Activated naive CD4-positive, alpha-beta T cell treated with anti-CD3 and anti-CD28 coated beads for 36 hours (primary cell): ENCODE measurements at places on chromosomes 2 and 18. TPM values are rescaled to one million over a fixed set of nuclear protein-coding genes. Genes with fewer than 3 reads are reported as not detected.

ATG9A gene
- total RNA-seq: 26.0 TPM

DNA sequence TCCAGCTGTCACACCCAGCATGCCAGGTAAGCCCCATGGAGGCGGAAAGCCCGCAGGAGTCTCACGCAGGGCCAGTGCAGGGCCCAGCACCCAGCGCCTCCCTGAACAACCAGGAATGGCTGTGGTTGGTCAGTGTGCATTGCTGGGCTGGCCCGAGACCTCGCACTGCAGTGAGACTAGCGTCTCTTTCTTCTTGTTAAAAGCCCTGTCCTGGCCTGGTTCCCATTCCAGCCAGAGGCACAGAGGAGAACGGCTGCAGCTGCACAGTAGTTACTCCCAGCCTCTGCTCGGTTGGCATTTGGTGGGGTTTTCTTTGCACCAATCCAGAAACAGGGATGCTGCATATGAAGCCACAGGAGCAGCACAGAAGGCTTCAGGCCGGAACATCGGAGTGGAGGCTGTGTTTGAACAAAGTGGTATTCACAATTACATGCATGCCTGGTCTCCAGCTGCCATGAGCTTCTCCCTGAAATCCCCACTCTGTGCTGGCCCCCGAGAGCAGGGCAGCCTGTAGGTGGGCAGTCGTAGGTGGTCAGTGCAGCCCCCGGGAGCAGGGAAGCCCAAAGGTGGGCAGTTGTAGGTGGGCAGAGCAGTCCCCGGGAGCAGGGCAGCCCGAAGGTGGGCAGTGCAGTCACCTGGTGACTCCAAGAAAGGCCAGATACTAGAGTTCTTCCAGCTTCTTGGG, 163.7 kb upstream of the PXDN start:
- no peak for DNase-seq

GRCh38 chr2:148167241-148167766, 146.4 kb downstream of the MBD5 start:
- DNase-seq: no peak

DNA sequence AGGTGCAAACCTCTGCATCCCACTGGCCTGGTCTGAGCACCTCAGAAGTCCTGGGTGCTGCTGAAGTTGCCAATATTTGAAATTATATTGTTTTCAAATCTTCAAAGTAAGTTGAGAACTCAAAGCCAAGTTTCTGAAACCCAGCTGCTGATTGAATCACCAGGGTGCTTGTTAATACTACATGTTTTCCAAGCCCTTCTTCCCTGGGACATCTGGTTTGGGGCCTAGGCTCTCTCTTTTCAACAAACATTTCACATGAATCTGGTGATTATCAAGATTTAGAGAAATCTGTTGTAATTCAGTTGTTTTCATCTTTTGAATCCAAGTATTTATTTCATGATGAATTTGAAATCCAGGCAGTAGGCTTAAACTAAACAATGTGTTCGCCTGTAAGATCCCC, 24.4 kb downstream of the MLPH start:
- DNase-seq: no peak

DNA sequence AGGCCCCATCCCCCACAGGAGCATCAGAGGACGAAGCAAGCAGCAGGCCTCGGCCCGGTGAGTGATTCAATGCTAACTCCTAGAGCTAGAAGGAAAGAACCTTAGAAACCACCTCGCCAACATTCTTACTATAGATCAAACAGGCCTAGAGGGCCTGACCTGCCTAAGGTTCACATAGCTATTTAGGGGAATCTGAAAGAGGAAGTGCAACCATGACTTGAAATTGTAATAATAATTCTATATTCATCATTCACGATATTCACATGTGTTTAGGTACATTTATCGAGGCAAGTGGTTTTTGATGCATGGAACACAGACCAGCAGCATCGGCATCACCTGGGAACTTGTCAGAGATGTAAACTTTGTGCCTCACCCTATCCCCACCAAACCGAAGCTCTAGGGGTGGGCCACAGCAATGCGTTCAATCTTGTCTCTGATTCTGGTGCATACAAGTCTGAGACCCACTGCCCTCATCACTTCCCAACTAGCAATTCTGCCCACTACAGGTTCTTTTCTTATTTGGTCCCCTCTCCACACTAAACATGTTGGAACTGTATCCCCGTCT, 78.0 kb upstream of the DNMT3A start:
- DNase-seq: no peak

DNA sequence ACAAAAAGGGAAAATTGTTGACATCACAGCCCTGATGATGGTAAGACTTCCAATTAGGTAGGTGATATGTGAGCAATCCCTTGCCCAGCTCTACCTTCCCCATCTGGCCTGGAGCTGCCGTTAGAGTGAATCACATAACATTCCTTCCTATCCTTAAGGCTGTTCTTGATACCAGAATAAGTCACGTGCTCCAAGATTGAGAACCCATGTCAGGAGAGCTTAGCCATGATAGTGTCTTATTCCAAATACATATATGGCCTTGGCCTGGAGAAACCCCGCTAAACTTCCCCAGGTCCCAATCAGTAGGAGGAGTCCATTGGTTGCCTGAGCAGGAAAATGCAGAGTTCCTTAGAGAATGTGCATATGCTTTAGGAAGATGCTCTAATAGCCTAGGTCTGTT, 70.0 kb upstream of the ACVR2A start:
- DNase-seq: no peak

GRCh38 chr18:7619676-7620075, 52.6 kb downstream of the PTPRM start:
- DNase-seq: no peak

GRCh38 chr2:210337159-210337558, 22.2 kb upstream of the MYL1 start:
- DNase-seq: no peak

DNA sequence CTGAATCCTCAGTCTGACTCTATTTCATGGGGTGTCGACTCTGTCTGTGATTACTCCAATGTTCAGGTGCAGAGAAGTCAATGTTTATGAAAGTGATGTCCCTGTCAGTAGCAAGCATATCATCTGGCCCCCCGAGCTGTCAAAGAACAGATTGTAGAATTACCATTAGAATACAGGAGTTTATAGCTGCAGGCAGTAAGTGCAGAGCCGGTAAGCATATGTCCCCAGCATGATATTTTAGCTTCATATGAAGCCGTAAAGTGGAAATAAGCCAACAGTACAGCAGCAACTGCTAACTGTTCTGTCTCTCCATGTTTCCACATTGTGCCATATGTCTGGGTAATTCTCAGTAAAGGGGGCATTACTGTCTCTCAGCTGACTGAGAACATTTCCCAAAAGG, 541.8 kb downstream of the SOX11 start:
- DNase-seq: no peak

DNA sequence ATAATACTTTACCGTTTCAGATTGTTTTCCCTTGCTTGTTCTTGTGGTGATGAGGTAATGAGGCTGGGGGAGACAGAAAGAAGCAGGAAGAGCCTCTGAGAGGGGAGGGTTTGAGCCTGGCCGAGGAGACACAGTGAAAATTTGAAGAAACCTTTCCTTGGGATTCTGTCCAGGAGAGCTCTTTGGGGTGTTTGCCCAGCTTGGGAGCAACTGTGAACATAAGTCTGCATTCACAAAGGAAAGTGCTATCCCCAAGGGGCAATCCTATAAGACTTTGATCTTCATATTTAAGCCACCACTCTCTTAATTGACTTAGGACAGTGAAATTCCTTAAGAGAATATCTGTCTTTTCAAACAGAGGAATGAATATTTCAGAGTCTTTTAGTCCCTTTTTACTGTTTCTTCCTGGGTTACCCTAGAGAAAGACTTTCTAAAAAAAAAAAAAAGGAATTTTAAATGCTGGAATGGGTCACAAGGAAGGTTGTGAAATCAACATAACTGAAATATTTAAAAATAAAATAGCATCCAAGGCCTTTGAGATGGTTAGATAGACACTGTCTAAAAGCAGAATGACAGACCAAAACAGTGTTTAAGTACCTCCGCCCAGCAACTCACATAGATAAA, 52.5 kb upstream of the STAM2 start:
- no peak for DNase-seq

GRCh38 chr18:80068571-80069272, 34.5 kb downstream of the RBFA start:
- no peak for DNase-seq

GLI2 gene
- total RNA-seq: not detected

GRCh38 chr18:12656605-12656937, 1.3 kb downstream of the SPIRE1 start:
- no peak for DNase-seq

DNA sequence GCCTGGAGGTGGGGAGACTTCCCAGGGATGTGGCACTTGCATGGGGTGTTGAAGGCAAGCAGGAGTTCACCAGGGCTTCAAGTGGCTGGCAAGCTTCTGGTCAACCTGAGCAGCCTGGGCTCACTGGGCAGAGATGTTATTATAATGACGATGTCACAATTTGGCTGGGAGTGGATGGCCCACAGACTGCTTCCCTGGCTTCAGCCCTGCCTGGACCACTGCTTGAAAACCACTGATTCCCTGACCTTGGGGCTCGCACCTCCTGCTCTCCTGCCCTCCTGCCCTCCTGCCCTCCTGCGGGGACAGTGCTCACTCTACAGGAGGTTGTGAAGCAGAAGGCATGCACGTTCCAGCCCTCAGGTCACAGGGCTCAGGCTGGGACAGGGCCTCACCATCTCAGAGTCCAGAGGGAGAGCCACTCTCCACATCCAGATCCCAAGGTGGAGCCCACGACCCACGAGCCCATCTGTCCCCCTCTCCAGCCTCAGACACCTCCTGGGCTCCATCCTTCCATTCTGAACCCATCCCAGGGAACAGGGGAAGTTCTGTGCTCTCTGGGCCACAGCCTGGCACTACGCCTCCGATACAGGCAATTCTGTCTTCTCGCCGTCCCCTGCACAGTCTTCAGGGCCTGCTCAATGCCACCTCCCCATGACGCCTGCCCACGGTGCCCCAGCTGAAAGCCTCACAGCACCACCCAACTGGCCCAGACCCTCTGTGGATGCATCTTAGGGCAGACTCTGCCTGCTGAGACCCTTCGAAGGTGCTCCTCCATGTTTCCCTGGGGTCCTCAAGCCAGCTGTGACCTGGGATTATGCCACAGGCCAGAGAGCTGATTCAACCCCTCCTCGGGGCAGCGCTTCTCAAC, 241.6 kb upstream of the RAB6C start:
- DNase-seq: no peak
